ENCODE measurements at places on chromosomes 11 and 22. TPM values are rescaled to one million over a fixed set of nuclear protein-coding genes. Genes with fewer than 3 reads are reported as not detected.

LDHAL6A gene
- not detected for total RNA-seq

GVQW3 gene
- 4.2 TPM for total RNA-seq

FAM180B gene
- total RNA-seq, result 0.52 TPM

MYBPC3 gene
- total RNA-seq, result not detected

CARD10 gene
- total RNA-seq, result 29.2 TPM

MS4A7 gene
- total RNA-seq, result not detected

MCAM gene
- 74.9 TPM for total RNA-seq

MLC1 gene
- not detected for total RNA-seq

OR52I1 gene
- not detected for total RNA-seq

Measured in osteocyte (in vitro differentiated cells).